ENCODE measurements at places on chromosomes 12 and 14. TPM values are rescaled to one million over a fixed set of nuclear protein-coding genes. Genes with fewer than 3 reads are reported as not detected.

RPL41 gene
- 5,790 TPM for total RNA-seq

IL31 gene
- not detected for total RNA-seq

DNAI7 gene
- total RNA-seq: 0.16 TPM

STAT2 gene
- 11.4 TPM for total RNA-seq

TESPA1 gene
- total RNA-seq: not detected

RHOJ gene
- not detected for total RNA-seq

RPL36AL gene
- 408 TPM for total RNA-seq

TCL1B gene
- not detected for total RNA-seq

KNTC1 gene
- 22.5 TPM for total RNA-seq

RPS26 gene
- 732 TPM for total RNA-seq
